ENCODE measurements at places on chromosomes 4 and X.

DNA sequence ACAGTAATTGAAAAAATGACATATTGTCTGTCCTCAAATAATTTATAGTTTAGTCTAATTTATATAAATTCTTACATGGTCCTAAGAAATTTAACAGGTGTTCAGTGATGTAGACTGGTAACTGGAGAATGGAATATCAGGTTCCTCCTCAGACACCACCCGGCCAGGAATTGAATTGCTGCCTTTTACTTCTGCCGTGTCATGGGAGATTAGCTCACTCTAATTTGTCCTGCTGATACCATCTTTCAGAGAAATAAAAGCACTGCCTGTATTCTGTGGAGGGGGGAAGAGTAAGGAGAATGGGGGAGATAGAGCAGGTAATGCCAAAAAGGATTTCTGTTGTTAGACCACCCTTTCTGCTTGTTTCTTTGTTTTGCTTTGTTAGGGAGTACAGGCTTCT lies 125.2 kb upstream of the KLHL4 start:
- DNase-seq, result no peak

DNA sequence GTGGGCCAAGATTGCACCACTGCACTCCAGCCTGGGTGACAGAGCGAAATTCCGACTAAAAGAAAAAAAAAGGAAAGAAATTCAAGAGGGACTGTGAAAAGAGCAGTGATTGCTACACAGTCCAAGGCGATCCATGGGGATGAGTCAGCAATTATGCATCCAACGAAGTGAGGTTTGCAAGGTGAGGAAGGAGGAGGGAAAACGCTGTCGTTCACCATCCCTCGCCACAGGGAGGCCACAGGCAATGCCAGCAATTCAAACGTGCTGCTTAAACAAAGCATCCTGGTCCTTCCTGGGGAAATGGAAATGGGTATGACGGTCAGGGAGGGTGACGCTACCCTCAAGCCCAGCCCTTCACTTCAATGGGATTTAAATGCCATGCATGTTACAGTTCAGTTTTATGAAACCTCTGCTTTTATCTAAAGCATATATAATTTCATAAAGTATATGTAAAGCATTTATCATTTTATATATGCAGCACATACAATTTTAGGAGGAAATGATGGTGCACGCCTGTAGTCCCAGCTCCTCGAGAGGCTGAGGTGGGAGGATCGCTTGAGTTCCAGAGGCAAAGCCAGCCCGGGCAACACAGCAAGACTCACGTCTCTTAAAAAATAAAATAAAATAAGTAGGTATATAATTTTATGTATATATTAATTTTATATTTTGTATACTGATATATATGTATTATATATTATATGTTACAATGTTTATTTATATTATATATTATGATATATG lies 108.7 kb downstream of the DHRSX start:
- peak; percentile 81 for DNase-seq

- DNase-seq, result no peak
Measured at GRCh38 chr4:125432078-125432477, 117.3 kb downstream of the FAT4 start.

DNA sequence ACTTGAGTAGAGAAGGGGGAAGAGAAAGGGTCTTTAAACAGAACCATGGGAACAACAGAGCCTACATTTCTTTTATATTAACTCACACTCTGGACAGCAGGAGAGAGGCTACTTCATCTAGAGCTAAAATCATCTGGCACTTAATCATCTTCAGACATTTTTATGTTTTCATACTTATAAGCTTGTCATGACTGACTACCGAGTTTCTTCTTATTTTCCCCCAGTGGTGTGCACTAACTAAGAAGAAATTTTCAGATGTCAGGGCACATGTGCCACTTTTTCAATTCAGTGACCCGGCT lies 11.8 kb upstream of the RTL5 start:
- DNase-seq, result no peak

DNA sequence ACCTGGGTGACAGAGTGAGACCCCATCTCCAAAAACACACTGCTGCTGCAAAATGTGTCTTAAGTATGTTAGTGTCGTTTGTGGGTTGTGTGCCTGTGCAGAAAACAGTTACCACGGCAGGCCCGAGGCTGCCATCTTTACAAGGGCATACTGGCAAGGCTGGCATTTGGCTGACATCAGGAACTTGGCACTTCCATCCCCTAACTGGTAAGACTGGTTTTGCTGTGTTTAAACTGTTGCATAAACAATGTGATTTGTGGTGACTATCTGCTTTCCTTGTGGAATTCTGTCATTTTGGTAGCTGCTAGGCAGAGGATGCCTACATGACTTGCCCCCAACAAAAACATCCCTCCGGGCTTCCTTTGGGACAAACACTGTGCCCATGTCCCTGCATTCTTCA lies 12.3 kb downstream of the LRP2BP start:
- no peak for DNase-seq

All from adrenal gland (tissue), 19 donors.